ENCODE measurements at places on chromosomes 13 and 19. TPM values are rescaled to one million over a fixed set of nuclear protein-coding genes. Genes with fewer than 3 reads are reported as not detected.

GRCh38 chr13:27374650-27375049, 49.8 kb upstream of the GTF3A start:
- DNase-seq = peak; percentile 69

DNA sequence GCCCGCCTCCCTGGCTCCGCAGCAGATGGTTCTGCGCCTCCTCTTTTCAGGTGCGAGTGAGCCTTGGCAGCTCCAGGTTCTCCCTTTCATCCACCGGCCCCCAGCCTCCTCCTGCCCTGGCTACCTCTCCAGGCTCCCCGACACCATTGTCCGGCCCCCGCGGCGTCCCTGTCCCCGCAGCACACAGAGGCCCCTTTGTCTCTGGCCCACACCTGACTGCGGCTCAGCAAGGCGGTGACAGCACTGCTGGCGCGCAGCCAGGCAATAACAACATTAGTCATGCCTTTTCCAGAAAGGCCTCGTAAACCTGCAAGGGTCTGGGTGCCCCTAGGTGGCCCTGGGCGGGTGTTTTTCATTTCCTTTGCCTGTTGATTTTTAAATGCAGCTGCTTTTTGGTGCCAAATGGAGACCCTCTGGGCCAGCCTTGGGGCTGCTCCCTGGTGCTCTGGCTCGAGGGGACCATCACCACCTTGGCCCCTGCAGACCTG, 73.2 kb upstream of the MEDAG start:
- DNase-seq = peak; percentile 32

DNA sequence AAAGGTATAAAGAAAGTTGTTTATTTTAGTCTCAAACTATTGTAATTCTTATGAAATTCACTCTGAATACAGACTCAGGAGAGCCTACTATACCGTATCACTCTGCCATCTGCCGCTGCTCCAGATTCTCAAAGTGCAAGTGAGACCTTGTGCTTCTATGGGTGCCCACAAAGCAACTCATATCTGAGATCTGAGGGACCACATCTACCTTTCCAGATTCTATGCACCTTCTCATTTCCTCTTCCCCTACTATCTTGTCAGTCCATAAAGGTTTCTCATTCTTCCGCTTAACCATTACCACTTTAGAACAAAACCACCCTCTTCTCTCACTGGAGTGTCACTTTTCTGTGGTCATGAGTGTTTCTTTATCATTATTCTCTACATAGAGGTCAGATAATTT, 1236.9 kb downstream of the DIAPH3 start:
- no peak for DNase-seq

GRCh38 chr13:99351772-99352171, 44.6 kb upstream of the GPR183 start:
- DNase-seq = no peak

DNA sequence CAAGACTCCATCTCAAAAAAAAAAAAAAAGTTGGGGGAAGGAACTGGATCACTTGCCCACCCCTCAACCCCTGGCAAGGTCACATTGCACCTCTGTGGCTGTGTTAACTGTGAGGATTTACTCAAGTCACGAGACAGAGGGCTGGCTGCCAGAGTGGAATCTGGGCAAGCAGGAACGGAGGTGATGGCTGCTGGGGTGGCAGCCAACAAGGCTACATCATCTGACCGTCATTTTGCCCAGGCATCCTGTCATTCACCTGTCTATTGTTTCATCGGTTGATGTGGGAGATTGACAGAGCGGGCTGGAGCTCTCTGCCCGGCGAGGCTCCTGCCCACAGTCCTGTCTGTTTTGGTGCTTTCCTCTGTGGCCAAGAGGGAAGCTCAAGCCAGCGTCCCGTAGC, 75.7 kb downstream of the DPF1 start:
- no peak for DNase-seq

- peak; percentile 56 for DNase-seq
These were observed 4.3 kb downstream of the HPN start for GRCh38 chr19:35045667-35046300.

DNA sequence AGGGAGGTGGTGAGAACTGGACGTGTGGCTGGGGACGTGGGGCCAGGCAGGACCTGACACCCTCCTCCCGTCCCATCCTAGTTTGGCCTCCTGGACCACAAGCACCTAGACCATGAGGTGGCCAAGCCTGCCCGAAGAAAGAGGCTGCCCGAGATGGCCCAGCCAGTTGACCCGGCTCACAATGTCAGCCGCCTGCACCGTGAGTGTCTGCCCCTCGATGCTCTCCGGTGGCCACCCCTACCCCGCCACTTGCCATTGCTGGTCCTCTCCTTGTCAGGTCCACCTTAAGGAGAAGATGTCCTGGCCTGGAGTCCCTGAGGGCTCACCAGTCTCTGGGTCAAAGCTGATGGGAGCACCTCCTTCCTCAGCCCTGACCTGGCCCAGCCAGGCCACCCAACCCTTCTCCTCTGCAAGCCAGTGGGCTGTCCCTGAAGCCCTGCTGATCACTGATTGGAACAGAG, 2.2 kb downstream of the ANGPTL4 start:
- no peak for DNase-seq

GRCh38 chr13:111652676-111653075, 332.2 kb downstream of the TEX29 start:
- DNase-seq = no peak

DNA sequence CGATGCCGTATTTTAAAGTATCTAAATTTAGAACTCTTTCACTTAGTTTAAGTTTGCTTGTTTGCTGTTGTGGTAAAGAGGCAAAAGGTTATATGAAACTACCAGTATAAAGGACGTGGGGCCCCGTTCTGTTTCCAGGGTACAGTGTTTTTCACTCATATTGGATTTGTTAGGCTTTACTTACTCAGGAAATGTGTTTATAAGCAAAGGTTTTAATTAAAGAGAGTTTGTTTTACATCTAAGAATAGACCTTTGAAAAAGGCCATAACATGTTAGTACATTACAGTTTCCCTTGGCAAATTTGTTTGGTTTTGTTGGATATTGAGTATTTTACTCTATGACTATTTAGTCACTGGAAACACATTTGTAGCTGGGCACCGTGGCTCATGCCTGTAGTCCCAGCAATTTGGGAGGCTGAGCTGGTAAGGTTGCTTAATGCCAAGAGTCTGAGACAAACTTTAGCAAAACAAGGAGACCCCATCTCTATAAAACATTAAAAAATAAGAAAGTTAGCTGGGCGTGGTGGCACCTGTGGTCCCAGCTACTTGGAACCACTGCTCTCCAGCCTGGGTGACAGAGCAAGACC, 7.1 kb downstream of the DGKH start:
- DNase-seq = peak; percentile 16

GRCh38 chr19:20186174-20186573, 19.2 kb downstream of the ZNF486 start:
- no peak for DNase-seq

DNA sequence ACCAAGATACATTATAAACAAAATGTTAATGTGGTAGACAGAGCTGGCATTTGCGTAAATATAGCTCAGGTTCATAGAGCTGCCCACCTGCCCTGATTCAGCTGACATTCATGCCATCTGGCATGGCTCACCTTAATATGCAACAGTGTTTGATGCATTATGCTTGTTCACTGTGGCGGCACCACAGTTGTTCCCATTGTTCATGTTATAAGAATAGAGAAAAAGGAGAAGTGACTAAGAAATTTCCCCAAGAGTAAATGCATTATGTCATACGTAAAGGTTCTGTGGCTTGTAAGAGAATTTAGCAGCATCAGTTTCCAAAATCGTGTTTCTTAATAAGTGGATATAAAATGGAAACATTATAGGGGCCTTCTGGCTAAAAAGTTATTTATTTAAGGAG, 4.5 kb downstream of the CCNA1 start:
- DNase-seq = no peak

- no peak for DNase-seq
These were observed 510.9 kb upstream of the PCDH9 start for GRCh38 chr13:67740871-67741535.

GRCh38 chr19:38168637-38169036, 55.4 kb downstream of the DPF1 start:
- DNase-seq = no peak

Gene PSG4
- total RNA-seq = not detected

Gene ZNF208
- total RNA-seq = not detected

Gene GAPDHS
- total RNA-seq = not detected

Gene RASIP1
- total RNA-seq = not detected

Gene NOVA2
- total RNA-seq = not detected

Gene ZNF492
- total RNA-seq = not detected

Gene ZNF738
- 17.9 TPM for total RNA-seq

Gene FCER2
- total RNA-seq = not detected

Gene AP2S1
- 216 TPM for total RNA-seq

Gene SHISA7
- total RNA-seq = not detected

Gene TEX26
- not detected for total RNA-seq

Gene RABAC1
- 231 TPM for total RNA-seq

Gene RFPL4A
- not detected for total RNA-seq

Gene KLK2
- total RNA-seq = not detected

Gene ADGRE3
- total RNA-seq = not detected

Gene PEAK3
- total RNA-seq = not detected

Gene MRPS12
- 82.3 TPM for total RNA-seq

Gene RNASEH2B
- 76.6 TPM for total RNA-seq
